ENCODE measurements at places on chromosomes 1 and 21.

DNA sequence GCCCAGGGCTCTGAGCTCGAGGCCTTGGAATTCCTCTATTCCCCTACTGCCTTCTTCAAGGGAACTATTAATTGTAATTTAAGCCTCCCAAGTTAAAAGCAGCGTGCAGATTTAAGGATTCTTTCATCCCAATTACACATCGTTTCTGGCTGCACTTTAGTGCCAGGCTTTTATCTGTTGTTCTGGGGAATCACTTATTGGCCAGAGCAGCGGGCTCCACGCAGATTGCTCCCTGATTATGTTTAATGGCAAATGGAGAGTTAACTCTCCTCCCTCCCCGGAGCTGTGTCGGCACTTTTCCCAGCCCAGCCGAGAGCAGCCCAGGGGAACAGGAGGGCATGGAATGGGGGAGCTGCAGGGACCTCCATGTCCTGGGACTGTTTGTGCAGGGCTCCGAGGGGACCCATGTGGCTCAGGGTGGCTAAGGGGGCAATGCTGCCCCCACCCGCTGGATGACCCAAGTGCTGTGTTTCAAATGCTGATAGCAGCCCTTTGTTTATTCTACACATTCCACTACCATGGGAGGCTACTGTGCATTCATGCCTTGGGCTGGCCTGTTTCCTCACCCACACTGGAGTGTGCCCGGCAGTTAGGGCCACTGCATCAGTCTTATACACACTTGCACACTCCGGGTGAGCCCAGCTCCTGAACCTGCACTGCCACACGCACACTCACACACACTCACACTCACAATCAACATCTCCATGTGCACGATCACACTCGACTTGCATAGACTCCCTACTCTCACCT is 93.3 kb upstream of the POU3F1 start:
- DNase-seq, result no peak

- no peak for DNase-seq
These were observed 2.0 kb downstream of the ATF3 start for GRCh38 chr1:212610575-212610967.

GRCh38 chr1:8682573-8682972 is 134.9 kb downstream of the RERE start:
- DNase-seq, result no peak

- no peak for DNase-seq
These were observed 36.2 kb downstream of the UTP25 start for GRCh38 chr1:209863766-209864485.

- DNase-seq, result peak; percentile 58
These were observed 867.3 kb downstream of the PLA2G4A start for GRCh38 chr1:187696073-187696472.
